ENCODE measurements at places on chromosomes 2 and 18.

GRCh38 chr2:40488927-40489677 lies 37.2 kb upstream of the SLC8A1 start:
- peak; percentile 39 for DNase-seq

DNA sequence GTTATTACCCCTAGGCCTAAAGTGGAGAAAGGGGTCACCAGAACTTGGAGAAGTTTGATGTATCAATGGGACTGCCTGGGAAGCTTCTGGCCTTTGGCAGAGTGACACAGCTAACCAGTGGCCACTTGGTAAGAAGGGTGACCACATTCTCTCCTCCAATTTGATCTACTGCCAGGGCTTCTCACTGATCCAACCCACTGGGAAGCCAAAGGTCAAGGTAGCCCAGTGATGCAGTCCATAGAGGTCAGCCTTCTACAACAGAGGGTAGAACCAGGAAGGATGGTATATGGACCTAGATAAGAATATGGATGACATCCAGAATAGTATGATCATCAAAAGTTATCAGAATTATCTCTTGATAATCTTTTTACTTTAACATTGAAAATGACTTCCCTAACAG lies 493.6 kb downstream of the NYAP2 start:
- no peak for DNase-seq

DNA sequence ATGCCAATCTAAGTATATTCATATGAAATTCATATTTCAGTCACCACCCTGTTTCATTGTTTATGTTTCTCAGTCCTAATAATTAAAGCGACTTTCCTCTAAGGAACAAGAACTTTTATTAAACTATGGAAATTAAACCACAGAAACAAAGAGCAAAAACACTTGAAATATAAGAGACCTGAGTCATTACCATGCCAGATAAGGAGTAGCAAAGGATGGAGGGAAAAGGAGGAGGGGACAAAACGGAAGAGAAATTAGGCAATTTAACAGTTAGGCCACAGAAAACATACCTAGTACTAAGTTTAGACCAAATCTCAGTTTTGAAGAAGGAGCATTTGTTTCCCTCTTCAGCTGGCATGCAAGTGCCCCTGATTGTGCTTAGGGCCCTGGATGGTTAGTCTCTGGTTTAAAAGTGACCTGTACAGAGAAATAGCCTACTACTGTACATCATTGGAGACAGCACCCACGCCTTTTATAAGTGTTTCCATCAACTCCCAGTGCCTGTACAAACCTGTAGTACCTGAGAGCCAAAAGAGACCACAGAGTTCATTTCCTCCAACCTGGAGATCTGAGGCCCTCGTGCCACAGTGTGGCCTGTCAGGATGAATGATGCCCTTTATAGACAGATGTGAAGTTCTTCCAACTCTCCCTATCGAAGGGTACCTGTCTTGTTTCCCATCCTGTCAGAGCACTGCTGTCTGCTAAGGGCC lies 74.5 kb downstream of the SPATS2L start:
- DNase-seq: peak; percentile 73

- DNase-seq: peak; percentile 85
Measured at GRCh38 chr18:45245091-45245511, 370.2 kb upstream of the SLC14A2 start.

- peak; percentile 79 for DNase-seq
Measured at GRCh38 chr18:22912835-22913234, 20.3 kb upstream of the RBBP8 start.

DNA sequence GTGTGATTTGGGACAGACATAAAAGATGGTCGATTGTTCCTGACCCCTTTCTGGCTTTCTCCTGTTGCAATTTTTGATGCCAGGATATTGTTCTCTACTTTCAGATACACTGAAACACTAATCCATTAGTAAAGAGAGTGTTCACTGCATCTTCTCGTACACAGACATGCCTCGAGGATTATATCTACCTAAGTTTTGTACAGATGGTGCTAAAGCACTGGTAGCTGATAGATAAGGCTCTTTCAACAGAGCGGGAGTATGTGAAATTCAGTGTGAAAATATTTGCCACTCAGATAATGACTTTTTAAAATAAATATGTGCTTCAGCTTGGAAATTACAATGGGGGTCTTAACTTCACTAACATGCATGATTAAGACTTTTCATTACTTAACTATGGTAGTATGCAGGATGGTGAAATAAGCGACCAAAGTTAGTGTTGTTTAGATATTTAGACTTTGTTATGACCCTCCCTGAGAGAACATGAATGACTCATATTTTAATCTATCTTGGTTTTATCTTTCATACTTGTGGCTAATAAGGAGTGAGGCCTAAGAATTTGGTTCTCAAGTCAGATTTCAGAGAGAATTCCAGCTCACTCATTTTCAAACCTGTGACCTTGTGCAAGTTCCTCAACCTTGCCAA lies 474.9 kb downstream of the NRXN1 start:
- DNase-seq: peak; percentile 64

GRCh38 chr2:136185981-136186776 lies 68.2 kb upstream of the CXCR4 start:
- DNase-seq: no peak

- no peak for DNase-seq
Measured at GRCh38 chr2:24568551-24568950, 77.5 kb downstream of the NCOA1 start.

DNA sequence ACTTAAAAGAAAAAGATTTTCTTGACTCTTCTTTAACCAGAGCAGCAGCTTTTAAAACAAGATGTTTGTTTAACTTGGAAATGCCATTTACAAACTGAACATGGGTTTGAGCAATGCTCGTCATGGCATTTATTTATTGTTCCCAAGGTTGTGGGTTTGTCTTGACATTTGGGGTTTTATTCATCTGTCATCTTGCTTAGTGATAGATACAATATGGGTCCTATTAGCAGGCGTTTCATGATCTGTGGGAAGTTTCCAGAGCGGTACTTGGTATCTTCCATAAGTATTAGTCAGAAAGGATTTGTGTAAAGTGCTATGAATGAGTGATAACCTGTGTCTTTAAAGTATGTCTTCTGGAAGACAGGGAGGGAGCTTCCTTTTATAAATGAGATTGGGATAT lies 29.9 kb upstream of the MGAT5 start:
- DNase-seq: peak; percentile 59

Measured in fibroblast of upper back skin (primary cell).